ENCODE measurements at places on chromosomes 3 and 15.
A peak's percentile ranks its signal among the peaks of the same experiment; 100 is the strongest.

GRCh38 chr3:188064831-188065493 is 89.0 kb upstream of the LPP start:
- no peak for DNase-seq

DNA sequence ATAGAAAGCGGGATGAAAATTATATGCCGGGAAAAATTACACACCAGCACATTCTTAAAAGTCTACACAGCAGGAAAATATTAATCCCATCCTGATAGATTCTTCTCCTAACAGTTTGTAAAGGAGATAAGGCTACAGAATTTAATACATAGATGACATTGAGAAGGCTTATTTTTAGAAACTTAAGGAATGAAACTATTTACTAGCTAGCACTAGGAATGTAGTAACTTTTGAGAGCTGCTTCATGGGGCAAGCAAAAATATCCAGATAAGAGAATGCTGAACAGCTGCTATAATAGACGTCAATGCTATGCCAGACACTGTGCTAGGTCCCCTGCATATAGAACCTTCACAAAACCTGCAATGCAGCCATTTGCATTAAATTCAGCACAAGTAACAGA is 912.7 kb upstream of the NR2F2 start:
- DNase-seq, result no peak

GRCh38 chr3:135851201-135852081 is 114.1 kb upstream of the PPP2R3A start:
- no peak for DNase-seq

DNA sequence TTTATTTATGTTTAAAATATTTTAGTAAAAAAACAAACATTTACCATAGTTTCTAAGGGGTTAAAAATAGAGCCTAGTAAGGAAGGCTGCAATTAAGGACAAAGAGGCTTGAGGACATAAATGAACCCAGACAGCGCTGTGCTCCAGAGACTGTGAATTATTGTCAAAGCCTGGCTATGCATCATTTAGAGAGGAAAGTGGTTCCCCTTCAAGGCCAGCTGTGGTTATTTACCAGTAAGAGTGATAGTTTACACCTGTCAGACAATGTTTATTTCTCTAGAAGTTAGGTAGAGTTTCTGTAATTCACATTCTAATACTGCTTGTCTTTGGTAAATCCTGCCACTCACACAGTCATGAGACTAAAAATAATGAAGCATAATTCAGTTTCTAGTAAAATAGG is 32.4 kb upstream of the PIK3R4 start:
- no peak for DNase-seq

GRCh38 chr15:48596841-48597240 is 48.7 kb downstream of the FBN1 start:
- no peak for DNase-seq

GRCh38 chr15:39699516-39700374 is 82.9 kb downstream of the FSIP1 start:
- no peak for DNase-seq

DNA sequence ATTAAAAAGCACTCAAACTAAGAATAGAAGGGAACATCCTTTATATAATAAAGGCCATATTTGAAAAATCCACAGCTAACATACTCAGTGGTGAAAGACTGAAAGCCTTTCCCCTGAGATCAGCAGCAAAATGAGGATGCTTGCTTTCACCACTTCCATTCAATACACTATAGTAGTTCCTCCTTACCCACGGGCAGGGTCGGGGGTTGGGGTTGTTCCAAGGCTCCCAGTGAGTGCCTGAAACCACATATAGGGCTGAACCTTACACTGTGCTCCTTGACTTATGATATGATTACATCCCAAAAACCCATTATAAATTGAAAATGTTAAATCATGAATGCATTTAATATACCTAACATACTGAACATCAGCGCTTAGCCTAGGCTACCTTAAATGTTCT is 37.7 kb downstream of the ALDH1L1 start:
- DNase-seq, result no peak

- DNase-seq, result no peak
Observed at GRCh38 chr15:38186507-38186906, 66.1 kb upstream of the SPRED1 start.

GRCh38 chr3:41362638-41363559 is 163.6 kb downstream of the CTNNB1 start:
- no peak for DNase-seq

DNA sequence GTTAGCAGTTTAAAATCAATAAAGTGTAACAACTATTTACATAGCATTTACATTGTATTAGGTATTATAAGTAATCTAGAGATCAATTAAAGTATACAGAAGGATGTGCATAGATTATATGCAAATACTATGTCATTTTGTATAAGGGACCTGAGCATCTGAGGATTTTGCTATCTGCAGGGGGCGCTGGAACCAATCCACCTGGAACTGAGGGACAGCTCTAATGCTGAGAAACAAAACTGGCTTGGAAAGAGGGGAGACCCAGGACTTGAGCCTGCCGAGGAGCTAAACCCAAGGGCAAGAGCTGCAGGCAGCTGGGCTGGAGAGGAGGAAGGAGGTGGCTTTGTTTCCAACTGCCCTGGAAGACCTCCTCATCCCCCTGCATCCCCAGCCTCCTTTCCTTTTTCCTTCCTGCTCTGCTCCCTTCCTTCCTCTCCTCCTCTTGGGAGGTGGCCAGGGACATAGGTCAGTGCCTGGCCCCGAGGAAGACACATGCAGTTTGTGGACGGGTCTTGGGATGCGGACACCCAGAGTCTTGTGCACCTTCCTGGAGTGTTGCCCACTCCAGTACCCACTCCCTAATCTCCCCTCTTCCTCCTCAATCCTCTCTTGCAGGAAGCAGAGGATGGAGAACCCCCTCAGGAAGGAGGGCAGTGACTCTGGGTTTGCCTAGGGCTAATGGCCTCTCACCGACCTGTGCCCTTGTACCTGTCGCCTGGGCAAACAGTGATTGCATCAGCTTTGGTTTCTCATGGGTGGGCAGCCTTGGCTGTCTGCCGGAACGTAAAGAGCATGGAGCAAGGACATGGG is 825 bp upstream of the RTP3 start:
- DNase-seq, result peak; percentile 36

DNA sequence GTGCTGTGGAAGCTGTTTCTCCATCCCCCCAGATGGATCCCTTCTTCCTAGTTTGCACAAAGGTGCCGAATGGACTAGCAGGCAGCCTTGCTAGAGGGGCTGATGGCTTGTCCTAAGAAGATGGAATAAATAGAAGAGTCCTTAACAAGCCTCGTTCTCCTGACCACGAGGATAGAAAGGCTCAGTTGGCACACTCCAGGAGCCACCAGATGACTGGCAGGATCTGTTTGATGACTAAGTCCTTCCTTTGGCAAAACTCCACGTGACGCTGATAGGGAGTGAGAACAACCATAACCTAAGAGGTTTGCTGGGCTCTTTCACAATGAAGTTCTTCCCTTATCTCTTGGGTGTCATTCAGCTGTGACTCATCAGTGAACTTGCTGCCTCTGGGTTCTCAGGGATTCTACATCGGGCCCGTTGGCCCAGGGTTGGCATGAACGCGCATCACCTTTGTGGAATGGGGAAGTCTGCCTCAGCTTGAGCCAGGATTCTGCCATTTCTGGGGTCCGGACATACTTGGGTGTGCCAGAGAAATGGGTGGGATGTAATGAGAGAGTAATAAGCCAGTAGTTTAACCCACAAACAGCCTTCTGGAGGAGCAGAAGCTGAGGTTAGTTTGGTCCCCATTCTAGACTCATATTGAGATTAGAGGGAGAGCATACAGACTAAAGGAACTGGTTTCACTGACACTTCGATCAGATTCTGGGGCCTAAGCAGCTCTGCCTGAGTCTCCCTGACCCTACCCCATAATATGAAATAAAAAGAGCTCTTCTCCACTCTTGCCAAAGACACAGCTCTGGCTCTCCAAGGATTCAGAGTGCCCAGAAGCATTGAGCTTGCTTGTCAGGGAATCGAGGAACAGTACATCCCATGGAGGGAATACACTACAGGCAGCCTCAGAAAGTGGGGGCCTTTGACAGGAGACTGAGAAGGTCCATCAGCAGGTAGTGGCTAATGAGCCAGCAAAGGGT is 2.0 kb upstream of the MELTF start:
- peak; percentile 93 for DNase-seq

GRCh38 chr15:31147456-31147855 is 45.9 kb upstream of the TRPM1 start:
- DNase-seq, result no peak

GRCh38 chr15:83980637-83981036 is 254.9 kb upstream of the GOLGA6L4 start:
- no peak for DNase-seq

DNA sequence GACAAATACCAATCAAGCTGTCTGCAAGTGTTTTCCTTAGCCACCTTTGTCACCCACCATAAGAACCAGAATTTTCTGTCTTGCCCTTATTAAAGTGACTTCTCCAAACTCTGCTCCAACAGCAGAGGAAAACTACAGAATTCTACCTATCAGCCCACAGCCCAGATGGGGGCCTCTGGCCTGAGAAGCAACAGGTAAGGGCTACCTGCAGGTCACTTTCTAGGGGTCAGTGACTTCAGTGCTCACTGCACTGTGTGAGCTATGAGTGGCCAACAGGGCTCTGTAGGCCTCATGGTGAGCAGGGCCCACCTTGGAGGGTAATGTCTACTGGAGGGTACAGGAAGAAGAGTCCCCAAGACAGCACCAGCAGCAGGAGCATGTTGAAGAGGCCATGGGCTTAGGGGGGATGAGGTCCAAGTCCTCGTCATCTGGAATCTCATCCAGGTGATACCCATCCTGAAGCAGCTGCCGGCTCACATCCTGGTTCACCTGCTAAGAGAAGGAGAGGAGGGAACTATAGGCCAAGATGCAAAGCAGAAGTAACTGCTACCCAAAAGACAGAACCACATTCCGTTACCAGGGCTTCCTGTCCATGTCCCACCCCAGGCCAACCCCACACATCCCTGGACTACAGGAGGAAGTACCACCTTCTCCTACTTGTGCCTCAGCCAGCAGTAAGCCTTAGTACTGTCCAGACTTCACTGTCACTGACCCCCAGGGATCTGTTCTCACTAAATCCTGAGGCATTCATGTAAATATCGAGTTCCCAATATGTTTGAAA is 4.2 kb downstream of the FAM219B start:
- no peak for DNase-seq

GRCh38 chr15:87269566-87269965 is 987.0 kb downstream of the NTRK3 start:
- no peak for DNase-seq

- no peak for DNase-seq
Observed at GRCh38 chr3:138835397-138835757, 649 bp upstream of the PIK3CB start.

DNA sequence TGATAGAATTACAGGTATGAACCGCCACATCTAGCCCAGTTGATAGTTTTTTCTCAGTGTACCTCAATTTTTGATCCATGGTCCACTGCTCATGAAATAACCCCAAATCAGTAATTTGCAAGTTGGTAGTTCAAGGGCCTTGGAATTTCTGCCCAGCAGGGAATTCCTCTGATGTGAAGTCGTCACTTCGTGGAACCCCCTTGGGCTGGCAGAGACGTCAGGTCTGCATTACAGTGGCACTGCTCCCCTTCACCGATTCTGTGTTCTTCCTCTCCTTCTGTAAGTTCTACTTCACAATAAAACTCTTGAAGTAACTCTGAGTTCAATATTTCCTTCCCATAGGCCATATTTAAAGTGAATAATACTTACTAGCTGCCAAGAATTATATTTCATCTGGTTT is 881.0 kb downstream of the OTOL1 start:
- no peak for DNase-seq

DNA sequence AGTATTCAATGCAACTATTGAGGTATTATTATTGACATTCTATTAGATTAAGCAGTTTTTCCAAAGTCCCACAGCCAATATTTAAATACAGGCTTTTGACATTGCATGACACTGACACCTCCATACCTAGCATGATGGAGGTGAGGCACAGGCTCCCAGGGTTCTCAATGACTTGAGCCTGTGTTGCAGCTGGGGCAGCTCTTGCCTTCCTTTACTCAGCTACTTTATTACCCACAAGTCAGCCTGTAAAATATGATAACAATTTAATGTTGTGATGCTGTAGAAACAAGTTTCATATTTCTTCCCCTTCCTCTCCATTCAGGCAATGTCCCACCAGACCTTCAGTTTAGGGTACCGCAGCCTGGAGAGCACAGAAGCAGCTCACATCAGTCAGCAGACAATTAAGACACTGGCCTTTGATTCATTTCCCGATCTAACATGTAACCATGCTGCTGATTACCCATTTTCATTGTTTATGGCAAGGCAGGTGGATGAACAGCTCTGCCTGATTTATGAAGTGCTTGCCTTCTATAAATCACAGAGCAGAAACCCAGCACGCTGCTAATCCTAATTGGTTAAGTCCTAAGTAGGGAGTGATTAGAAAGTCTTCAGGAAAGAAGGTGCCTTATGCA is 826.1 kb downstream of the AGBL1 start:
- no peak for DNase-seq

DNA sequence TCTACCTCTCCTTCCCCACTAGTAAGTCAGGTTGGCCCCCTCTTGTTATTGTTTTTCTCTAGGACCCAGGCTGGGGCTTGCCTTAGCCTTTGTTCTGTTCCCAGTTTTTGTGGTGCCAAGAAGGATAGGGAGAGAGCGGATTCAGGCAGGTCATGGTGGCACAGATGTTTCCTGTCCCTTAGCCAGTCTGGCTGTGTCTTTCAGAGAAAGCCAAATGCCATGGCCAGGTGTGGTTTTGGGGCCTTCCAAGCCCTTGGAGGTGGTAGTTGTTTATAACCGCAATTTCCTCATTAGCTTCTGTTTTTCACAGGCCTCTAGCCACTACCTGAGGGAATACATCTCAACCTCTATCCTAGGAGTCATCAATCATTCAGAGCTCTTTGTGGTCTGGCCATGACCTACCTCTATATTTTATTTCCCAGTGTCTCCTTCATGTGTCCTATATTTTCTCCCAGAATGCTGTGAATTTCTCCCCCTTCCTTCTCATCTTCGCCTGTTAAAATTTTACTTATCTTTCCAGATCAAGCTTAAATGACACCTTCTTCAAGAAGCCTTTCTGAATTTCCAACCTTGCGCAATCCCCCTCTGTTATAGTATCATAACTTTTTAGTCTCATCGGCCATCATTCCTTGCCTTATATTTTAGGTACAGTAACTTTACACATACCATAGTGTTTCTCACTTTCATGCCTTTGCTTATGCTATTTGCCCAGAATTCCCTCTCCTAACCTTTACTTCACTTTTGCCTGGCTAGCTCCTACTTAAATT is 38.2 kb downstream of the TIMP4 start:
- DNase-seq, result peak; percentile 60

GRCh38 chr15:69663441-69663840 is 210.8 kb downstream of the RPLP1 start:
- no peak for DNase-seq

DNA sequence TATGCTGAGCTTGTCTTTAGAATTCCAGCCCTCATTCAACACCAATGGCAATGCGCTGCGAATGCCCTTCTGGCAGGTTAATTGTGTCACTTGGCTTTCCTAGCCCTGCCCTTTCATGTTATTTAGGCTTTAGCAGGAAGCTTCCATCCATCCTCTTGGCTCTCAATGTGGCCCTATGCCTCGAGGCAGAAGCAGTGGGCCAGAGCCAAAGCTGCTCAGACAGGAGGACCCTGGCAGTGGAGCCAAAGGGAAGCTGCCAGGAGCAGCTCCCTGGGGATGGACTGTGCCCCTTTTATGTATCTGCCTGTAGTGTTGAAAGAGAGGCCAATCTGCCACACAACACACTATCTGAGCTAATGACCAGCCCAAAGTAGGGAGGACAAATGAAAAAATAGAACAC is 376.4 kb downstream of the CTNNB1 start:
- no peak for DNase-seq
